Vagina (tissue), 2 donors: ENCODE measurements at places on chromosomes 1 and 21. TPM values are rescaled to one million over a fixed set of nuclear protein-coding genes. Genes with fewer than 3 reads are reported as not detected.

ETV3L gene
- total RNA-seq: not detected

FMN2 gene
- total RNA-seq: not detected

MARK1 gene
- 13.0 TPM for total RNA-seq

CYP4A22 gene
- total RNA-seq: not detected

FCRL4 gene
- total RNA-seq: not detected

KAZN gene
- 29.5 TPM for total RNA-seq

SDC3 gene
- 20.1 TPM for total RNA-seq

OXCT2 gene
- not detected for total RNA-seq

LCE2A gene
- total RNA-seq: not detected

SPRR3 gene
- 1,163 TPM for total RNA-seq

KIF26B gene
- 0.49 TPM for total RNA-seq

PTCH2 gene
- 0.98 TPM for total RNA-seq

GSTM3 gene
- 199 TPM for total RNA-seq

ABCA4 gene
- total RNA-seq: 0.49 TPM

SLAMF7 gene
- total RNA-seq: 2.2 TPM

KIF14 gene
- 0.74 TPM for total RNA-seq

LCE3E gene
- total RNA-seq: 2.2 TPM

RPE65 gene
- total RNA-seq: not detected

C8A gene
- total RNA-seq: not detected
